IPS-NIHi11 (cell line): ENCODE measurements at places on chromosomes 1 and 21.

DNA sequence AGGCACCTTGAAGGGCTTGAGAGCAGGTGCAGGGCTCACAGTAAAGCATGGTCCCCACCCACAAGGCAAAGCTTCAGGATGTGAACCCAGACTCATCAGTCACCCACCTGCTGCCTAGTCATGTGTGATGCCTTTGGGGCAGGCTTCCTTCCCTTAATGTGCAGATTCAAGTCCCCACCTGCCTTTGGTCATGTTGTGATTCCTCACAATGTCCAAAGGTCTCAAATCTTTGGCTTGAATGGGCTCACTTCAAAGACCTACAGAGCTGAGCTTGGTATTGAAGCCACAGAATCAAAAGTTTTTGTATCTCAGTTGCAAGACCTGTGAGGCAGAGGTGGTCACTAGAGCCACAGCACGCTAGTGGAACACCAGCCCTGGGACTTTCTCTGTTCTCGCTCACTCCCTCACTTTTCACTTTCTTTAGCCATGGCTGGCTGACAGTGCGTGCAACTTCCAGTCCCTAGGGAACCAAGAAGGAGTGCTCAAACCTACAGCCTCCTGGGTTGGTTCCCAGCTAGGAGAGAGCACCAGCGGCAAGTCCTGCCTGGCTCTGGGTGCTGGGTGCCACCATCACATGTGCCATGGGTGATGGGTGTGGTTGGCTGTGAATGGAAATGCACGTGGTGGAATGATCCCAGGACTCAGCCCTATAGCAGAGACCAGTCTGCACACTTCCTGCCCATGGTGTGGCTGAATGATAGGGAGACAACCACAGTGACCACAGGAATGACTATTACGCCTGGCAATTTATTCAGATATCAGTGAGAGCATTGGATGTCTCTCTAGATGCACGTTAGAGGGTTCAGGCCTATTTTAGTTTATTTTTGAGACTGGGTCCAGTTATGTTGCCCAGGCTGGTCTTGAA is 26.4 kb upstream of the CLIC6 start:
- no peak for DNase-seq

GRCh38 chr1:58986996-58987767 is 203.3 kb upstream of the JUN start:
- DNase-seq = no peak

GRCh38 chr1:219958875-219959417 is 30.6 kb upstream of the SLC30A10 start:
- DNase-seq = no peak

- DNase-seq = no peak
These were observed 9.4 kb downstream of the LAPTM5 start for GRCh38 chr1:30748098-30748698.

DNA sequence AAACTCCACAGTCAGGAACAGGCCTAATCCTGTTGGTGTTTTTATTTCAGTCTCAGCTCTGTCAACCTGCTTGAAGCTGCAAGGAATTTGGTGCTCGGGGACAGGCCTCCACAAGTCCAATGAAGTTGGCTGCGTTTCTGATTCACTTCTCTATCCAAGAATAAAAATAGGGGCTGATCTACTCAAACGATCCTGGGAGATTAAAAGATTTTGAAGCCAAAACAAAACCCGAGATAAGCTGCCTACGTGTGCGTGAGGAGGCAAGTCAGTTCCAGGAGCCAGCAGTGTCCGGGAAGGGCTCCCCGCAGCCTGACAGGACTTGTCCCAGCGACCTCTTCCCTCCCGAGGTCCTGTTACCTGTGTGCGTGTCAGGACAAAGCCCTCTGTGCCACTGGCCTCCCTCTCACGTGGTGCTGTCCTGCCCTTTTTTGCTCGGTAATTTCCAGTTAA is 98.0 kb downstream of the ETS2 start:
- no peak for DNase-seq

DNA sequence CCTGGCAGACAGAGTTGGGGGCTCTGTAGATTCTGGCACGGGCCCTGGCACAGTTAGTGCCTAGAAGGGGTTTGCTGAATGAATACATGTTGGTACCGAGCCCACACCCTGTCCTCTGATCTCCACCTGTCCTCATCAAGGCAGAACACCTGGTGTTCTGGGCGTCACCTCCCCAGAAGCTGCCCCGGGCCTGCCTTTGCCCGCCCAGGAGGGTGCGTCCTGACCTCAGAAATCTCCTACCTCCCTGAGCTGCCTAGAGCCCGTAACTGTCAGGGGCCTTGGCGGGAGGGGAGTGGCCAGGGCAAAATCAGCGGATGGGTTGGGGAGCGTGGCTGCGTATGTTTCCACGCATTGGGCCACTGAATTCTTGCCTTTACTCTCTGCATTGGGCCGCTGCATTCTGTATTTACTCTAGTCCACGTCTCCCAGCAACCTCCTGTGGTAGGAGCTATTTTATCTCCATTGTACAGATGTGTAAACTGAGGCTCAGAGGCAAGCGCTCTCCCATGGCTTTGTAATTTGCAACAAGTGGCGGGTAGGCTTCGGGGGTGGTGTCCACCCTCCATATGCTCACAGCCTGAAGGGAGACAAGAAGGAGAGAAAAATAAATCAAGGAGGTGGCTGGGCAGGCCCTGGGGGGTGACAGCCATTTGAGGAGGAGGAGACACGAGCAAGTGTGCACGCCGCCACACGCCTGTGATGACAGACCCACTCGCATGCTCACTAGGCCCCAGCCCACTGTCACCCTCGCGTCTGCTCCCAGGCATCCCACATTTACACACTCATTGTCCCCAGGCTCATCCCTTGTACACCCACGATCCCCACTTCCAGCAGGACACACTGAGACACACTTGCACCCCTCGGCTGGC is 95.7 kb upstream of the WNT4 start:
- DNase-seq = no peak

DNA sequence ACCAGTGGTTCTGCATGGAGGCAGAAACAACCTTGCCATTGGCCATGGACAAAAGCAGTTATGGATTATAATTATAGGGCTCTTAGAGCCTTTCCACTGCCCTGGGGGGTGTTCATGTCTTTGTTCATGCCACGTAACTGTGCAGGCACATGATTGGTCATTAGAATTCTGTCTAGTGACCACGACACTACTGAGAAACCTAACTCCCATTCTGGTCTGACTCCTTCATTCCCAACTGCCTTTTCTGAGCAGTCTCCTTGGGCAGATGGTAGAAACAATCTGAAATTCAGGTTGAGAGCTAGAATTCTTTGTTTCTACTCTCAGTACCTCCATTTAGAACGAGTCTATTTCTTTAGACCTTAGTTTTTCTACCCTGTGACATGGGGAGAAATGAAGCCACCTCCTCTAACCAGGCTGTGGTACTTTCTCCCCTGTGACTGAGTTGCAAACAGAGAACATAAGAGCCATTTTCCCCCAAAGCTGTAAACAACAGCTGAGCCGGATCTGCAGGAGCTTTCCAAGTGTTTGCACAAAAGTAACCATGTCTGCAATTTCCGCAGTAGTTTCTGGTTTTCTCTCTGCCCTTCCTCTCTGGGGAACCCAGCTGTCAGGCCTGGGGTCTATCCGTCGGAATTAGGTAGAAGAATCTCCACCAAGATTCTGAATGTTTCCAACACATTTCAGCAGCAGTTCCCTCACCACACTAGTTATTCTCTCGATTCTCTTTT is 37.7 kb upstream of the IPO9 start:
- no peak for DNase-seq

- DNase-seq = no peak
These were observed 190.4 kb downstream of the NCAM2 start for GRCh38 chr21:21188513-21189195.

DNA sequence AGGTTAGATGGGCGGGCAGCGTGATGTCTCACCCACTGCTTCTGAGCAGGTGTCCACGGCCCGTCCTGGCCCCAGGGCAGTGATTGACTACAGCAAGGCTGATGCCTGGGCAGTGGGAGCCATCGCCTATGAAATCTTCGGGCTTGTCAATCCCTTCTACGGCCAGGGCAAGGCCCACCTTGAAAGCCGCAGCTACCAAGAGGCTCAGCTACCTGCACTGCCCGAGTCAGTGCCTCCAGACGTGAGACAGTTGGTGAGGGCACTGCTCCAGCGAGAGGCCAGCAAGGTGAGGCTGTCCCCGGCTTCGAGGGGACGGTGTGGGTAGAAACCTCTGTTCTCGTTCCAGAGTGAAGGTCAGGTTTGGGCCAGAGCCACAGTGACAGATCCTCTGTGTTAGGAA is 12.2 kb downstream of the DDOST start:
- no peak for DNase-seq

- DNase-seq = no peak
These were observed 685 bp downstream of the RIMKLA start for GRCh38 chr1:42381280-42381673.

DNA sequence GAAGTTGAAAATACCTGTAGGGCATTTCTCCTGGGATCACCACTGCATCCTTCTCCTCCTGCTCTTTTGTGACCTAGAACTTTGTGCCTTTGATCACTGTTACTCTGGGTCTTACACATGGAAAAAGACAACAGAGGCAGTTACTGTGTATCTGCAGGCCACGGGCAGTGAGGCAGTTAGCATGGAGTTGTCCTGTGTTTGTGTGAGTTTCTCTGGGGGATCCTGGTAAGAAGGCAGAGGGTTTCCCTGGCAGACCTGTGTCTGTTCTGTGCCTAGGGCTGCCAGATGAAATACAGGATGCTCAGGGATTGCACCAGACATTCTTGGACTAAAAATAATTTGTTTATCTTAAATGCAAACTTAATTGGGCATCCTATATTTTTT is 44.4 kb upstream of the SCCPDH start:
- DNase-seq = no peak
